ENCODE measurements at places on chromosomes 1 and 21. TPM values are rescaled to one million over a fixed set of nuclear protein-coding genes. Genes with fewer than 3 reads are reported as not detected.

HSD3B1 gene
- not detected for total RNA-seq

S100A7A gene
- total RNA-seq, result not detected

GJA5 gene
- total RNA-seq, result 0.55 TPM

SMIM11 gene
- total RNA-seq, result 8.5 TPM

CYP4A22 gene
- total RNA-seq, result not detected

LEPR gene
- total RNA-seq, result 5.9 TPM

SPRR4 gene
- not detected for total RNA-seq

B4GALT2 gene
- 155 TPM for total RNA-seq

TMEM81 gene
- 0.39 TPM for total RNA-seq

NTMT2 gene
- total RNA-seq, result not detected
